ENCODE measurements at places on chromosomes 1 and 21. TPM values are rescaled to one million over a fixed set of nuclear protein-coding genes. Genes with fewer than 3 reads are reported as not detected.

The LCA5L gene
- polyA plus RNA-seq = 0.25 TPM

The MRPS6 gene
- polyA plus RNA-seq = 163 TPM

The TCHHL1 gene
- not detected for polyA plus RNA-seq

The CTSS gene
- polyA plus RNA-seq = 151 TPM

The RHCE gene
- 0.18 TPM for polyA plus RNA-seq

The GPR25 gene
- 34.0 TPM for polyA plus RNA-seq

The VCAM1 gene
- 0.51 TPM for polyA plus RNA-seq

The ALG14 gene
- polyA plus RNA-seq = 6.8 TPM

The CD1D gene
- polyA plus RNA-seq = not detected

The PDPN gene
- polyA plus RNA-seq = not detected

DNA sequence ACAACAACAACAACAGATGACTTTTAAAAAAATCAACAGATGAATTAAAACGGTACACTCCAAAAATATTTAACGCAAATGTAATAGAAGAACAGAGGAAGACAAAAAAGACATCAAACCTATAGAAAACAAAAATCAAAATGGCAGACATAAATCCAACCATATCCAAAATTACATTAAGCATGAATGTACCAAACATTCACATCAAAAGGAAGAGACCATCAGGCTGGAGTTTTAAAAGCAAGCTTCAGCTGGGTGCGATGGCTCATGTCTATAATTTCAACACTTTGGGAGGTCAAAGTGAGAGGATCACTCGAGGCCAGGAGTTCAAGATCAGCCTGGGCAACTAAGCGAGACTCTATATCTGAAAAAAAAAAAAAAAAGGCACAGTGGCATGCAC, 116.2 kb downstream of the SMYD3 start:
- DNase-seq = no peak

DNA sequence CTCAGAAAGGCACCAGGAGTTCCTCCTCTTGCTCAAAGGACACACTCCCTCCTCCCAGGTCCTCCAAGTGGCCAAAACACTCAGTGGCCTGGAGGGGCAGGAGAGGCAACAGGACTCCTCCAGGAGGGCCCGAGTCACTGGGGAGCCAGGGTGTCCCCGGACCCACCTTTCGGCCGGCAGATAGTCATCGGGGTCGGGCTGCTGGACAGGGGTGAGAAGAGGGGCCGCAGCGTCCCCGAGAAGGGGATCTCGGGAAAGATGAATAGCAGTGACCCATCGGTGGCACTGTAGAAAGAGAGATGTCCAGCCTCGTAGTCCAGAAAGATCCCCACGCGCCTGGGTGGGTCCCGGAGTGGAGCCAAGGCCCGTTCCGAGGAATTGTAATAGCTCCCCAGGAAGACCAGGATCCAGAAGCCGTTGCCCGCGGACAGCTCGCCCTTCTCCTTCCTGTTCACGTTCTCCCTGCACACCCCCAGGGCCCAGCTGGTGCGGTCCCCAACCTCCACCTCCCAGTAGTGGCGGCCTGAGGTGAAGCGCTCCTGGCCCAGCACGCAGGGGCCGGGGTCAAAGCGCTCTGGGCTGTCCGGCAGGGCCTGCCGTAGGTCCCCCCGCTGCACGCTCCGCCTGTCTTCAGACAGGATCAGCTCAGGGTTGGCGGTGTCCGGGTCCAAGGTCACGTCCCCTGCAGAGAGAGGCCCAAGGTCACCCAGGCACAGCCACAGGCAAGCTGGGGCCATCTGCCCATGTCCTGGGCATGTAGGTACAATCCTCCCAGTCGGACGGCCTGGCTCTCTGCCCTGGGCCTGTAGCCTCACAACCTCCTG, 11.9 kb downstream of the TRIM11 start:
- no peak for DNase-seq

GRCh38 chr21:33544451-33545195, 1.8 kb downstream of the SON start:
- DNase-seq = no peak

DNA sequence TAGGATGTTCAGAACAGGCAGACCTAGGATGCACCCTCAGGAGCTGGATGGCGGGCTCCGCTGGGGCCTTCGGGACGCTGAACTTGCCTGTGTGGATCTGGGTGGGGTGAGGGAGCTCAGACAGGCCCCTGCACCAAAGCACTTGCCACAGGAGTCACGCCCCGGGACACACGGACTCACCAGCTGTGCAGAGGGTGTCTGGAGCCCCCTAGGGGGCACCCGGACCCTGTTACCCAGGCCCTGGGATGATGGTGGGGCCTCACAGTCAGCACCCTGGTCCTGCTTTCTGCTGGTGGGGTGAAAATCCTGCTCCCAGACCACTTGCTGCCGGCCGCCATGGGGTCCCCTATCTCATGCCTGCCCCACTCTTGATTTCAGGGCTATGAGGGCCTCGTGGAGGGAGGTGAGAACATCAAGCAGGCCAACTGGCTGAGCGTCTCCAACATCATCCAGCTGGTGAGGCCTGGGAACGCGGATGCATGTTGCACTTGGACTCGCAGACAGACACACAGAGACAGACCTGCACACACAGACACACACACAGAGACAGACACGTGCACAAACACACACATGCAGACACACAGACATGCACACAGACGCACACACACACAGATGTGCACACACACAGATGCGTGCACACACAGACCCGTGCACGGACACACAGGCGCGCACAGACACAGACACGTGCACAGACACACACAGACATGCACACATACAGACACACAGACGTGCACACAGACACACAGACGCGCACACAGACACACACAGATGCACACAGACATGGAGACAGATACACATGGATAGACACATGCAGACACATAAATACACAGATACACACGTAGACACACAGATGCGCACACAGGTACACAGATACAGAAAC, 11.0 kb downstream of the PFKL start:
- DNase-seq = no peak

- DNase-seq = no peak
Measured at GRCh38 chr1:52487632-52488031, 65.3 kb downstream of the TUT4 start.

- DNase-seq = peak; percentile 66
Measured at GRCh38 chr1:19918057-19918456, 5.4 kb downstream of the PLA2G2E start.

GRCh38 chr1:29849038-29849750, 612.9 kb downstream of the PTPRU start:
- no peak for DNase-seq

DNA sequence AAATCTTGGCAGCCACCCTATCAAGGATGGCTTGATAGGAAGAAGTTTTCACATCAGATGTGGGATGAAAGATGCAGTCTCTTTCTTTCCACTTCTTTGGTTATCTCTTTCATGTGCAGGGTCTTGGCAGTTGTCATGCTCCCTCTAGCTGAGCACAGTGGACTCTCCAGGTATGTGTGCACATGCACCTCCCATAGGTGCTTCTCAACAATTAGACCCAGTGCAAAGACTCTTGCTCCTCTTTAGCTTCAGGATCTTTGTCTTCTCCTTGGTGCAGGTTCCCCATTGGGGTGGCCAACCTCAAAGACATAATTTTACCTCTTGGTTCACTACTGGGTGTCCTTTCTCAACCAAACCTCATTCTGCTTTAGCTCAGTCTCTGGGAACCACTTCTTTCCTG, 80.7 kb downstream of the TBX15 start:
- no peak for DNase-seq

GRCh38 chr1:23531562-23532094, 595 bp upstream of the E2F2 start:
- no peak for DNase-seq

- peak; percentile 85 for DNase-seq
Measured at GRCh38 chr1:155226188-155226909, 17.9 kb downstream of the MTX1 start.

DNA sequence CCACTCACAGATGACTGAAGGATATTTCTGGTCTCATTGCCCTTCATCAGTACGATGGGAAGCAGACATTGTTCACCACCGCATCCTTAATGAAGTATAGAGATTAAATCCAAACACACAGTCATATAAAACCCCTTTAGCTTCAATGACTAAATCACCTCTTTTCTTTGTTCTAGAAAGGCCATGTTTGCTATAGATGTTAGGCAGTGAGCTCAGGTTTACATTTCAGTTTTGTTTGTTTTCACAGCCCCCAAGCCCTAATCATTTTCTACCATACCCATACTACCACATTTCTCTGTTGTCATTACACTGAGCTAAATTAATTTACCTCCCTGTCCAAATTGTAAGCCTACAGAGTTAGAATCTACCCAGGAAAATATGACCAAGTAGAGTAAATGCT, 385.1 kb downstream of the NTNG1 start:
- DNase-seq = no peak

GRCh38 chr1:110561596-110561995, 42.6 kb upstream of the KCNA10 start:
- DNase-seq = no peak

- no peak for DNase-seq
Measured at GRCh38 chr21:41821756-41822431, 55.0 kb upstream of the RIPK4 start.

DNA sequence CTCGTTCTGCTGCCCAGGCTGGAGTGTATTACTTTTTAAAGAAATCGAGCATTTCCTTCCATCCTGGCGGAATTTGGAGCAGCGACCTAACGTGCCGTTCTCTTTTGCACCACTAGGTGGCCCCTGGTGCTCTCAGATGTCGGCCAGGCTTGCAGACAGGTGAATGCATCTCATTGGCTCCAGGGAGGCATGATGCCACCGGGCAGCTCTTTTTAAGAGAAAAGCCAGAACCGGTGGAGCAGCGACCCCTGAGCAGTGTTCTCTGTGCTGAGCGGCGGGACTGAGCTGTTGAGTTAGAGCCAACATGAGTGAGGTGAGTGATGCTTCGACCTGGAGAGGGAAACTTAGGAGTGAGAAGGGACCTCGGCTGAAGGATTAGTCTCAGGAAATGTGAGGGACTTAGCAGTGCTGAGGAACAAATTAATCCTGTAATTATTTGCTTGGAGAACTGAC, at the start of gene PCP4:
TSS of gene PCP4 (plus strand) at position 241 of the 453 bp plus-strand sequence. CDS start at position 305, 64 bp downstream.
- DNase-seq = no peak

GRCh38 chr1:237864338-237865244, 26.1 kb downstream of the ZP4 start:
- no peak for DNase-seq

DNA sequence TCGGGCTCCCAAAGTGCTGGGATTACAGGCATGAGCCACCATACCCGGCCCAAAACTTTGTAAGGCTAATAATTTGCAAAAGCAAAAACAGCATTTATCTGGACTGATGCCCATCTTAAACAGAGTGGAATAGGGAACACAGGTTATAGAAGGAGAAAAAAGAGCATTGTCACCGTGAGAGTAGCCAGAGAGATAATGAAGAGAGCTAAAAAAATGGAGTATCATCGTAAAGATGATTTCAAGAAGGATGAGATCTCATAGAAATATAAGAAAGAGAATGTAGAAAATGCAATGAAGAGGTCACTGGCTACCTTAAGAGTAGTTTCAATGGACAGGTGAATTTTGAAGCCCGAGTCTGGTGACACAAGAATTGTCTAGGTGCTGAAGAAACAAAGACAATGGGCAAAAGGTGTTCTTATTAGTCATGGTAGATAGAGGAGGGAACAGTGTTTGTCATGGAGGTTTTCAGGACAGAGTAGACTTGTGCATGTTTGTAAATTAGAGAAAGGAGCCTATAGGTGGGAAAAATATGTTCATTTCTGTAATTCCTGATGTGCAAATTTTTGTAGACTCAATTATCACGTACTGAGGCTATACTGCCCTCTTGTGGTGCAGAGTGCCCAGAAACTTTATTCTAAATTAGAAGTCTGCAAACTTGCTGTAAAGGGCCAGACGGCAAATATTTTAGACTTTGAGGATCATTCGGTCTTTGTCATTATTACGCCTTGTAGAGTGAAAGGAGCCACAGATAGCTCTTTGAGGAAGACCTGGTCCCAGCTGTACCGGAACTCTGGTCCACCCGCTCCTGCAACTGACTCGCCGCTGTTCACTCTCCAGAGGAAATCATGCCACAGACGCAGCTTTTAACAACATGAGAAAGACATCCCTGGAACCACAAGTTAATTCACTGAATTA, 8.1 kb upstream of the TMEM183A start:
- peak; percentile 46 for DNase-seq

DNA sequence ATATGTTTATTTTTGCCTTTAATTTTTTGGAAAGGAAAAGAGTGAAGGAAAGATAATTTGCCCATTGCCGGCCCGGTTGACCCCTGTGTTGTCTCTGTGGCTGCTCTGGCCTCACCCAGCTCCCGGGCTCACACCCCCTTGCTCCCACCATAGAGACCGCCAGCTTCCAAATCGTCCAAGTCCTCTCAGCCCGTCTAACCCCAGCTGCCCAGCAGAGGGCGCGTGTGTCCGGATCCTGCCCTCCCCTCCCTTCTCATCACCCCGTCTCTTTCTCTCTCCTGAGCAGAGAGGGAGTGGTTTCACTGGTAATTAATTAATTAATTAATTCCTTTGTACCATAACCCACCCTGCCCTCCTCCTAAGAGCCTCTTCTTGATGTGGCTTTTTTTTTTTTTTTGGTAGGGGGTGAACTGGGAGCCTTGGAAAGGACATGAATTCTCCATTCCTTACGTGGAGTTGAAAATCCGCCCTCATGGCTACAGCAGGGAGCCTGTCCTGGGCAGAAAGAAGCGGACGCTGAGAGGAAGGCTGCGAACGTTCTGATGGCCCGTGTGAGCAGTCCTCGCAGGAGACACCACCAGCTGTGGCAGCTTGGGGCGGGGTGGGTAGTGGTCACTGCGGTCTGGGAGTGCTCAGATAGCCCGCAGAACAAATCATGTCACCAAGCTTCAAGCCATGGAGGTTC, 45.9 kb downstream of the KIAA0040 start:
- DNase-seq = peak; percentile 31

DNA sequence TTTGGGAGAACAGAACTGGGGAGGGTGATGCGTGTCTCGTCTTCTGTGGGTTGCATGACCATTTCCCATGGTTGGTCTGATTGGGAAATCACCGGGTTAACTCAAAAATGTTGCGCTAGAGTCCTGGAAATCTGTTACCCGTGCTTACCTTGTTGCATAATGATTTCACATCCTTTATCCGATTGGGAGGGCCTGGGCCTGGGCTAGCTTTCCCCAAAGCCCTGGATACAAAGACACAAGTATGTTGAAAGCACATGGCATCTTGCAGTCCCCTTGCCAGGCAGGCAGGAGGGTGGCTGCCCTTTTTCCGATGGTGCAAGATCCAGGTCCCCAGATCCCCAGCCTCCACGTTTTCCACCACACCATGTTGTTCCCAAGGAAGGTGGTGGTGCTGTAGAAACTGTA, 582 bp downstream of the TRPM2 start:
- no peak for DNase-seq

GRCh38 chr1:2949966-2950925, 71.0 kb upstream of the ACTRT2 start:
- no peak for DNase-seq

Data from CD8-positive, alpha-beta memory T cell (primary cell).